Stimulated activated CD4-positive, alpha-beta T cell treated with anti-CD3 and anti-CD28 coated beads, Interleukin-12 subunit alpha, Interleukin-12 subunit beta, amount 100 ng/mL, for 24 hours (primary cell): ENCODE measurements at places on chromosomes 2 and 18.

GRCh38 chr2:42513252-42513918 is 19.6 kb upstream of the KCNG3 start:
- no peak for DNase-seq

GRCh38 chr2:27956888-27957287 is 66.4 kb downstream of the BABAM2 start:
- DNase-seq: no peak

DNA sequence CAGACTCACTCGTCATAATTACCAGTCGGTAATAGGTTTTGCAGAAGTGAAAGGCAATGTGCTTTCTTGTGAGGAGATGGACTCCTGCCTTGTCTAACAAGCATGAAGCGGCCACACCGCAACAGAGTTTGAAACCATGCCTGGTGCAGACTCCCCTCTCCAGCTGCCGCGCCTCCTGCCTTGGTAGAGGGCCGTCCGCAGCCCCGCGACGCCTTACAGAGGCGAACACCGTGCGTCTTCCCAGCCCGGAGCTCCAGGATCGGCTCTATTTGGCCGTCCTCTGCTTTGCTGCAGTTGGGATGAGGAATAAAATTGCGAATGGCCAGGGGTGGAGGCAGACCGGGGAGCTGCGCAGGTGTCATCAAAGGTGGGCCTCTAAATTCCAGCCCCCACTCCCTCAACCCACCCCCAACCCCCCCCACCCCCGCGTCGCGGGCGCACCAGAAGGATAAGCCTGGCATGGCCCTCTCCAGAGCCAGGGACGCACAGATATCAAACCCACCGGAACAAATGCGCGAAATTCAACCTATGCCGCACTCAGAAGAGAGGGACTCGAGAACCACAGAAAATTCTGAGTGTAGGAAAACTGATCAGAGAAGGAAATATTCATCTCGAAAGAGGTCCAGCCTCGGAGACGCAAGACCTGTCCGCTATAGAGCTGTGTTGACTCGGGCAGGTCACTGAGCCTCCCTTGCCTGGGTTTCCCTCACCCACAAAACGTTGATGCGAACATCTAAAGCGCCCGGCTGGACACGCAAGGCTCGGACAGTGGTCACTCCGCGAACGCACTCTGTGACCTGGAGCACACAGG is 1.1 kb downstream of the TRABD2A start:
- DNase-seq: no peak

DNA sequence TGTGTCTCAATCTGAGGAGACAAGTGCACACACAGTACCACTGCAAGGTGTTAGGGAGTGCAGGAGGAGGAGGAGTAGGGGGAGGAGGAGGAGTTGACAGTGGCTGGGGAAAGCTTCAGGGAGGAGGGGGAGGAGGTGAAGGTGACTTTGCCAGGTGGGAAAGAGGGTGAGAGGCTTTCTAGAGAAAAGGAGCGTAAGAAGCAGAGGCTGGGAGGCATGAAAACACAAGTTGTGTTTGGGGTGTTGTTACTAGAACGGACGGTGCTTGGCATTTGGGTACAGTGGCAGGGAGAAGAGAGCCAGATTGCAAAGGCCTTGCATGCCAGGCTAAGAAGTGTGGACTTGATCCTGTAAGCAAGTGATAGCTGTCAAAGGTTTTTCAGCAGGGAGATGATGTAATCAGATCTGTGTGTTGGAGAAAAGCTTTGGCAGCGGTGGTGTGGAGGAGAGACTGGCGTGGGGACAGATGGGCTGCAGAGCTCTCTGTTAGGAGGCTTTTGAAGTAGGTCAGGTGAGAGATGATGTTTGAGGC is 16.2 kb downstream of the TANC1 start:
- DNase-seq: no peak
